ENCODE measurements at places on chromosomes 16 and 17.
A peak's percentile ranks its signal among the peaks of the same experiment; 100 is the strongest.

DNA sequence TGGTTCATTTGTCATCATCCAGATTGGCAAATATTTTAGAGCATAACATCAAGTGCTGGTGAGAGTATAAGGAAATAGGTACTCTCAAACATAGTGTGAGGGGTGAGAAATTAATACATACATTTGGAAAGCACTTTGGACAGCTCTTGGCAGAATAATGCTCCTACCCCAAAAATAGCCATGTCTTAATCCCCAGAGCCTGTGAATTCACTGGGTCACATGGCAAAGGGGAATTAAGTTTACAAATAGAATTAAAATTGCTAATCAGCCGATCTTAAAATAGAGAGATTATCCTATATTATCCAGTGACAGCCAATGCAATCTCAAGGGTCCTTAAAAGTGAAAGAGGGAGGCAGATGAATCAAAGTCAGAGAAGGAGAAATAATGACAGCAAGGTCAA is 38.8 kb upstream of the ANKFN1 start:
- no peak for DNase-seq

DNA sequence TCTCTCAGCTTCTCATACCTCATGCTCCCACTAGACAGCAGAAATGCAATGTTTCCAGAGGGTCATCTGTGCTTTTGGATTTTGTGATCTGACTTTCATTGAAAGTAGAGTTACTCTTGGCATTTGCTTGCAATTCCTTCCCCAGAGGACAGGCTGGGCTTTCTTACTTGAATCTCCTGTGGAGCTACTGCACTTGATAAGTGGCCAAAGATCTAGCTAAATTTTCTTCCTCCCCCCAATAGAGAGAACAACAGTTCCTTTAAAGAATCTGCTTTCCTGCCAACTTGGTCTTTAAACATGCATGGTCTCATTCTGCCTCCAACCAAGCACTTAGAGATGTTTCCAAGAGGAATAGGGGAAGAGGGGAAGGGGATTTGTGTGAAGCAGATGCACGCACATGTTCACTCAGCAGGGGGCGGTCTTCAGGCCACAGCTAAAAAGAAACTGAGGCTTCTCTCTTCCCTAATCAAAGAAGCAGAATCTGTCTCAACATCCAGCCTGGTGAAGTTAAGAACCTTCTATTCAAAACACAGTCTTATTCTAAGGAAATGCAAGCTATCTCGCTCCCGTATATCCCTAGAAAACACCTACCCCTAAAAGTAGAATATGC is 229.6 kb downstream of the ZFHX3 start:
- no peak for DNase-seq

GRCh38 chr16:10120953-10121352 is 61.3 kb downstream of the GRIN2A start:
- no peak for DNase-seq

DNA sequence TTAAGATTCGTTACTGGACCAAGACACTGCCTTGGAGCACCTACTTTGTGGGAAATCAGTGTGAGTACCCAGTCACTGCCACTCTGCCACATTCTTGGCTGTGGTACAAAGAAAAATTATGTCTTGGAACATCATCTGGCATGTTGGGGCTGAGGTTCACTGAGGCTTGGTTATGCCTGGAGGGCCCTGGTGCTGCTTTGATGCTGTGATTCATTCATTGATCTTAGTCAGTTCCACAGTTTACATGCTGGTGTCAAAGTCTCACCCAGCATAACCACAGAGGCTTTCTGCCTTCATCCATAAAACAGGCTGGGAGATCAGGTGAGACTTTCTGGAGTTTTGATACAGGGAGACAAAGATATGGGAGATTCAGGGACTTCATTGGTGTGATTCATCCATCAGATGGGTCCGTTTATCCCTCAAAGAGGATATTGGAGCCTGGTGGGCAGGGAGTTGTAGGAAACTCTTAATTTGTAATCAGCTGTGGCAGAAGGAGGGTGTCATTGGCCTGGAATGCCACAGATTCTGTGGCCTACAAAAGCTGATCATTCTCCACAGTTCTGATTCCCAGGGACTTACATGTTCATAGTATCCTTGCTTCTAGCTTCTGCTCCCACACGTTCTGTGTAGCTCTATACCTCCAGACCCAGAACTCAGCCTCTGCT is 322.5 kb downstream of the PMP22 start:
- no peak for DNase-seq

DNA sequence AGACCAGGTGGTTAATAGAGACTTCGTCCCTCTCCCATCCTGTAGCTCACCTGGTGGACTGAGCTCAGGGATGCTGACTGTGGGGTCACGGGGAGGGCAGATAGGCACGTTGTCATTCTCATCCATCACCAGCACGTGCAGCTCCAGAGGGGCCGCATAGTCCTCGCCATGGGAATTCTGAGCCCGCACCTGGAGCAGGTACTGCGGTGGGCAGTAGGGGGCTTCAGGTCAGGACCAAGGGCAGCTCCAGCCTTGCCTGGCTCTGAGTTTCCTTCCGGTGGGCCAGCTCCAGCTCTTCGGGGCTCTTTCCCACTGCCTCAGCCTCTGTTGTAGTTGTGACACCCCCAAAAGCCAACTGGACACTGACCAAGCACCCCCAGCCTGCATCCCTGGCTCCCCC is 5.6 kb downstream of the CDH16 start:
- no peak for DNase-seq

DNA sequence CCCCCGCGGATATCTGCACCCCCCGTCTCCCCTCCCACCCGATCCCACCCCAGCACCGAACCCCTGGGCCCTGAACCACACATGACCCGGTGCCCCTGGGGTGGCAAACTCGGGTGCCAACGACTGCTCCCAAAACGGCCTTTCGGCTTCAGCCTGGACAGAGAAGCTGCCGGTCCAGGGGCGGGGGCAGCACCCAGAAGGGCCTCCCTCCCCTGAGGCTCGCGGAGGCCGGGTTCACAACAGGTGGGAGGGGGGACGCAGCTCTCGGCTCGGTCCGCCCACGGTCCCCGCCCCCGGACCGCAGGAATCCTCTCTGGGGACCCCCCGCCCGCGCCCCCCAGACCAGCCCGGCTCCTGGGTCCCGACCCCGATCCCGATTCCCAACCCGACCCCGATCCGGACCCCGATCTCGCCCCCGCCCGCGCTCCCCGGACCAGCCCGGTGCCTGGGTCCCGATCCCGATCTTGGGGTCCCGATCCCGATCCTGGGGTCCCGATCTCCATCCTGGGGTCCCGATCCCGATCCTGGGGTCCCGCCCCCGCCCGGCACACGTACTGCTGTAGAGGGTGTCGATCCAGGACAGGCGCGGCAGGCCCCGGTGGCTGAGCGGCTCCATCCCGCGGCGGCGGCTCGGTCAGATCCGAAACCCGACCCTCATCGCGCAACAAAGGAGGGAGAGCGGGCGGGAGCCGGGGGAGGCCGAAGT is 516 bp downstream of the ABR start:
- no peak for DNase-seq

- DNase-seq, result peak; percentile 78
Measured at GRCh38 chr17:44522883-44523671, 19.9 kb upstream of the GPATCH8 start.

GRCh38 chr16:2985462-2985861 is 5.2 kb upstream of the PKMYT1 start:
- no peak for DNase-seq

DNA sequence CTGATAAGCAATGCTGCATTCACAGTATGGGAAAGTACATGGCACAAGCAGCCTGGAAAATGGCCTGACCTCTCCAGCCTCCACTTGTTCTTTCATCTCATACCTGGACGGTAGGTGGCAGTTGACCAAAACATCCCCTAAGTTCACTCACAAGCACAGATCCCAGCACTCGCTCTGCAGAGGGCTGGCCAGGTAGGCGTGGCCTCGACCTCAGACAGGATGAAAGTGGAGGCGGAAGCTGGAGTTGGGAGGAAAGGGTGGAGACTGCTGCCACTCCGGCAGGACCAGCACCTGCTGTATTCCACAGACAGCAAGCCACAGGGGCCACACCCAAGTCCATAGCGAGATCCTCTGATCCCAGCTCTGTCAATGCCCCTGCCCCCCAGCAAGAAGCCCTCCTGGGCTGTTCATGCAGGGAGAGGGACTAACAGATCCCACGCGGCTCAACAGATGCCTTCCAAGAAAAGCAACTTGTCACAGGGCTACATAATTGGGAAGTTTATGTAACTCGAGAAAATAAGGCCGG is 31.3 kb downstream of the ZCCHC14 start:
- peak; percentile 37 for DNase-seq

DNA sequence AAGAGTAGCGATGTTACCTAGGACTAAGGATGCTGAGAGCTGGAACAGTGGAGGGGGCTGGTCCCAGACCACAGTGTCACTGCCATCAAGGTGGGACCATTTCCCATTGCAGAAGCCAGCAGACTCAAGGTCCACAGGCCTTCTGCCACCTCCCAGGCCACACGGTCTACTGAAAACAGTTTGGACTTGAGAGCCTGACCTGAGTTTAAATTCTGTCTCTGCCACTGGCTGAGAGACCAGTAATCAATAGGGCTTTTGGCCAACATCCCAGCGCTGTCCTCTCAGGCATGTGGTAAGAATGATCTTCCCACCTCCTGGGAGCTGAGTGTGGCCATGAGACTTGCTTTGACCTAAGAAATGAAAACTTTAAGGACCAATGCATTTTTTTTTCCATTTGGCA is 331.4 kb upstream of the CDH5 start:
- no peak for DNase-seq

DNA sequence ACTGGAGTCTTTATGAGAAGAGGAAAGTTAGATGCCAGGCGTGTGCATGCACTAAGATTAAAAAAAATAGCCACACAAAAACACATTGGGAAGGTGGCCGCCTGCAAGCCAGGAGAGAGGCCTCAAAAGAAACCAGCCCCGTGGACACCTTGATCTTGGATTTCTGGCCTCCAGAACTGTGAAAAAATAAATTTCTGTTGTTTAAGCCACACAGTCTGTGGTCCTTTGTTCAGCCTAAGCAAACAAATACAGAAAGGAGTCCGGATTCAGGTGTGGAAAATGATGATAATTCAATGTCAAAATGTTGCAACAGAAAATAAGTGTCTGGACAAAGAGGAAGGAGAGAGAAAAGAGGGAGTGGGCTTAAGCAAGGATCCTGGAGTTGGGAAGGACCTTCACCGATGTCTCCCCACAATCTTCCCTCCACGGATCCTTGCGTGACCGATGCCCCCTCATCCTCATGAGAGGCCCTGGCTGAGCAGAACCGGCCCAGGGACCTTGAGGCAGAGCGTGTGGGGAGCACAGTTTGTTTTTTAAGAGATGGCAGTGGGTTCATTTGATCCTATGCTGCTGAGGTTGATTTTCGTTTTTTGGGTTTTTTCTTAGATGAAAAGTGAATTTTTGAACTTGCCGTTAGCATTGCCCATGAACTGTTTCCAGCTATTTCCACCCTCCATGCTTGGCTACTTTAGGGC is 133.2 kb downstream of the IRX3 start:
- DNase-seq, result no peak

DNA sequence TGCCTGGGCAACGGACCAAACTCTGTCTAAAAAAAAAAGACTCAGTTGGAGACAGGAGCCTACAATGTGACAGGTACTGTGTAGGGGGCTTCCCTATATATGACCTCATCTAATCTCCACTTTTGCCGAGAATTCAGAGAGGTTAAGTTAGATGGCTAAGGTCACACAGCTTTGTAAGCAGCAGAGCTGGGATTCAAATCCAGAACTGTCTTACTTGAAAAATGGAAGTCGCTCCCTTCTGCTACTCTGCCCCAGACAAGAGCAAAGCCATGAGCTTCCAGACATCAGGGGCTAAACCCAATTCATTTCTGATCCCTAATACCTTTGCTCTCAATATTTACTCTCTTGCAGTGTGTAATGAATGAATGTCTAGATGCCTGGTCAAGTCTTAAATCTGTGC is 41.5 kb upstream of the ABCC12 start:
- DNase-seq, result no peak

GRCh38 chr16:31429314-31429713 is 1.2 kb upstream of the COX6A2 start:
- no peak for DNase-seq

Measured in activated T-cell treated with anti-CD3 and anti-CD28 coated beads, Interleukin-2, amount 50 U/mL, for 48 hours (primary cell).